ENCODE measurements at places on chromosomes 3 and 15. TPM values are rescaled to one million over a fixed set of nuclear protein-coding genes. Genes with fewer than 3 reads are reported as not detected.

PYGO1 gene
- total RNA-seq, result 29.0 TPM

FBXL22 gene
- 1.1 TPM for total RNA-seq

IL5RA gene
- total RNA-seq, result 0.14 TPM

GRCh38 chr3:9077029-9077428, 113.8 kb upstream of the RAD18 start:
- no peak for DNase-seq
- peak overlapping the region; percentile 22 for H3K27ac ChIP-seq
- no peaks in the 10 kb centered on the region for H3K27me3 ChIP-seq
- peaks cover 3% of the 10 kb centered on the region for H3K36me3 ChIP-seq
- peaks cover 23% of the 10 kb centered on the region for H3K4me1 ChIP-seq

ZDHHC23 gene
- 8.1 TPM for total RNA-seq

DNA sequence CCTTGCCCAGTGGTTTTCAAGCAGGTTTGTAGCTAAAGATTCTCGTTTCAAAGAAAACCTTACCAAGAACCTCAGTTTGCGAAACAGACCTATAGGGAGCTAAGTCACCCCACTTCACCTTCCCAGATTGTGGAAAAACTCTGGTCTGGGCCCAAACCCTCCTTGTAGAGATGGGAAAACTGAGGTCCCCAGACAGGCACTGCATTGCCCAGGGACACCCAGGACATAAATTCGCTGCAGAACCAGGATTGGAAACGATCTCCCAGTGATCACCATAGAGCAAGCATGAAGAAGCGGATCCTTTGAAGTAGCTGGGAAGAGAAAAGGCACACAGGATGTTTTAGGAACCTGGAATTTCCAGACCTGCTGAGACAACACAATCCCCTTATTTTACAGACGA, 85.6 kb upstream of the PIAS1 start:
- H3K36me3 ChIP-seq, result no peaks in the 10 kb centered on the region
- peak overlapping the region; percentile 77 for H3K27ac ChIP-seq
- DNase-seq, result no peak
- peak overlapping the region; percentile 88 for H3K4me3 ChIP-seq
- peaks cover 20% of the 10 kb centered on the region for H3K4me1 ChIP-seq
- H3K27me3 ChIP-seq, result no peaks in the 10 kb centered on the region

- DNase-seq, result no peak
- H3K4me3 ChIP-seq, result peak overlapping the region; percentile 85
- H3K27me3 ChIP-seq, result peaks cover 41% of the 10 kb centered on the region
- H3K36me3 ChIP-seq, result no peaks in the 10 kb centered on the region
These were observed 868 bp upstream of the GADL1 start for GRCh38 chr3:30895329-30895728.

DNA sequence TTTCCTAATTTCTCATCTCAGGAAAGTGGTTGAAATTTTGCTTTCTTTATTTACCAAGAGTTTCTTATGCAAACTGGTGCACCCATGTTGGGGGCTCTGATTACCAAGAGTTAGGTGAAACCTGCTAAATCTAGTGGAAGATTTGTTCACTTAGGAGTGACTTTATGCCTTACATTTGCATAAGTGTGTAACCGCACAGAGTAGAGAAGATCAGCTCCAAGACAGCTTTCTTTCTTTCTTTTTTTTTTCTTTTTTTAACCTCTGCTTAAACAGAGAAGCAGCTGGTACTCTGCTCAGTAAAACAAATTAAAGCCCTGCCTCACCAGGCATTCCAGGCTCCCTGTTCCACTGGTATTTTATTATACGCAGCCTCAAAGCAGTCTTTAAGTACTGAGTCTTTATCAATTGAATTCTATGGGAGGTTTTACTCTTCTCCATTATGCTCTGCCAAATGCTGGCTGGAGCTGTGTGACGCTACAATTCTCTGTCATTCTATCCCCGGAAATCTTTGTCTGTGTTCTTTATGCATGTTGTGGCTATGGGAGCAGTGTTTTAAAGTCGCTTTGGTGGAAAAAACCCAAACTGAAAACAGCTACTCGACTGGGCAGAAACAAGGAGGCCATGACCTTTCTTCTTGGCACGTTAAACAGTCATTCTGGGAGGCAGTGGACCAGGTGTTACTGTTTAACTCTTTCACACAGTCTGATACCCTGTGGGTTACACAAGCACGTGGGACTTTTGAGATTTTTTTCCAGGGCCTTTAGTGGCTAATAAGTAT, 55.2 kb upstream of the GBE1 start:
- H3K4me1 ChIP-seq, result peaks cover 16% of the 10 kb centered on the region
- peak overlapping the region; percentile 33 for H3K4me3 ChIP-seq
- H3K27ac ChIP-seq, result peak overlapping the region; percentile 57
- no peak for DNase-seq
- H3K36me3 ChIP-seq, result no peaks in the 10 kb centered on the region

ZBED2 gene
- 2.2 TPM for total RNA-seq

DNA sequence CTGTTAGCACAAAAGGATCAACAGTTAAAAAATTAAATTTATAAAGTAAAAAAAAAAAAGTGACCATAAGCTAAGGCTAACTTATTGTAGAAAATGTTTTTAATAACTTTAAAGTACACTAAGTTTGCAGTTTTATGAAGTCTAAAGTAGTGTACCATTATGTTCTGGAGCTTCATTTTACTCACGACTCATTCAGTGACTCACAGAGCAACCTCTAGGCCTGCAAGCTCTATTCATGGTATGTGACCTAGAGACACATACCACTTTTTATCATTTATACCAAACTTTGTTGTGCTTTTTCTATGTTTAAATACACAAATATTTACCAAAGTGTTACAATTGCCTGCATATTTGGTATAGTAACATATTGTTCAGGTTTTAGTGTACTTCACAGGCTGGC, 1552.3 kb downstream of the OTOL1 start:
- H3K36me3 ChIP-seq, result no peaks in the 10 kb centered on the region
- no peak overlapping the region for H3K27ac ChIP-seq
- no peak for DNase-seq
- H3K27me3 ChIP-seq, result no peaks in the 10 kb centered on the region
- H3K4me3 ChIP-seq, result no peak overlapping the region
- H3K4me1 ChIP-seq, result no peaks in the 10 kb centered on the region
